ENCODE measurements at places on chromosomes 4 and X.

DNA sequence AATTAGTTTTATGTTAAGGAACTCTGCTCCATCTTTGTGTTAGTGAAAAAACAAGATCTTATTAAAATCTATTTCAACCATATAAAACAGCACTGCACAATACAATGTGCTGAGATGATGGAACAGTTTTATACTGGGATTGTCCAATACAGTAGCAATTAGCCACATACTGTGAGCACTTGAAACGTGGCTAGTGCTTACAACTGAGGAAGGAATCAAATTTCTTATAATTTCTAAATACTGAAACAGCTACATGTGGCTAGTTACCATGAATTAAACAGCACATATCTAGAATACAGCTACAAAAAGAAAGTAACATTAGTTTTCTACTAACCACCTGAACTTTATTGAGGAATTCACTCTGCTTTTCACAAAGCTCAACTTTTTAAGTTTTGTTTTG, 14.7 kb downstream of the NFXL1 start:
- DNase-seq = no peak

DNA sequence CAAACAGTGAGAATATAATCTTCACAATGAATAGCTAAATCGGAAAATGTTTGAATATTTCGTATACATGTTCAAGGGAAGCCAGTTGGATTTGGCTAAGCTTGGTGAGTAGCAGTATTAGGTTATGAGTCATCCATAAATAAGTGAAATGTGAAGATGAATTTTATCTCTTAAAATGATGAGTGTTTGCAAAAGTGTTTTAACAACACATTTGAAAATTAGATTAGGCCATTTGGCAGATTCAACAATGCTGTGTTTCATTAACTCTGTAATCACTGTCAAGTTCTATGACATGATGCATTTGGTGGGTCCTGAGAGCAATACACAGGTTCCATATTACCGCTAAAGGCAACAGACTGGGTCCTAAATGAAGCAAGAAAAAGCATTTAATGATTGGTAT, 301.9 kb upstream of the PRPS2 start:
- no peak for DNase-seq

- no peak for DNase-seq
Observed at GRCh38 chr4:141899103-141899502, 262.7 kb downstream of the IL15 start.

GRCh38 chrX:111447298-111447697, 35.3 kb upstream of the DCX start:
- DNase-seq = peak; percentile 30

DNA sequence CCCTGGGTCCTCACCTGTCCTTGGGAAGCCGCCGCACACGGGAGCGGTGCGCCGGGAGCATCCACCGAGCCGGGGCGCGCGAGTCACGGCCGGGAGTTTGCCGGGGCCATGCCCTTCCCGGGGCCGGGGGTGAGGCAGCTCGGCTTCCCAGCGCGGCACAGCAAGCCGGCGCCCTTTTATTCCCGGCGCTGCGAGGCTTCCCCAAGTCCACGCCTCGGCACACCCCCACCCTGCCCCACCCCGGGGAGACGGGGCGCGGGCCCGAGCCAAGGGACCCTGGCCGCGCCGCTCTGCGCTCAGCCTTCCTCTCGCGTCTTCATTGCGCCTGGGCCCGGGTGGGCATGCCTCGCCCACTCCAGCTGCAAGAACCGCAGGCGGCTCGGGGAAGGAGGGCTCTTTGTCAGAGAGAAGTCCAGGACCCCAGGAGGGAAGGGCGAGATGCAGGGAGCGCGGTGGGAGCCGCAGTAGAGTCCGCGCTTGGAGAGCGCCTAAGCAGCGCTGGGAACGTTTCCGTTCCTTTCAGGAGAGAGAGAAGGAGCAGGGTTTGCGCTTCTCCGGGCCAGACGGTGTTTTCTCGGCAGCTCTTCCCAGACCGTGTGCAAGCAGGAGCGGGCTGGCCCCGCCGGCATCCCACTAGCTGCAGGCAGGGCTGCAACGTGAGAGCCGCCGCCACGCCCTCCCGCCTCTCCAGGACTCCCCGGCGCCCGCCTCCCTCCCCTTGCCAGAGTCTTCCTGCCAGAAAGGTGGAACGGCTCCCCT, at the start of gene MXRA5:
MXRA5 (minus strand) TSS at position 152 of the 759 bp plus-strand sequence. CDS start 2,819 bp downstream, outside the sequence.
- peak; percentile 39 for DNase-seq

DNA sequence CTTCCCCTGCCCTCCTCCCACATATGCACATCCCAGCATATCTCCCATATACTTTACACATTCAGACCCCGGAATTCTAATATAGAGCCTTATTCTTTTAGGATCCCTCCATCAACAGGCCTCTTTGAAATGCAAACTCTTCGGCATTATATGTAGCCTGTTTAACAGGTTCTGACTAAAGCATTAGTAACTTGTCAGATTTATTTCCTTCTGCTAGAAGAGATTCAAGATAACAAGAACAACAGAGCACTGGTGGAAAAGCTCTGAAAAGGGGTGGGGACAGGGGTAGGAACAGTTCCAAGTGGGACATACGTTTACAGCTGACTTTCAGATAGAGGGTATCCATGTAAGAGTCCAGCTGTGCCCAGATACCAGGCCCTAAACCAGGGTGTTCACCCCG, 31.7 kb upstream of the PRPS1 start:
- no peak for DNase-seq

DNA sequence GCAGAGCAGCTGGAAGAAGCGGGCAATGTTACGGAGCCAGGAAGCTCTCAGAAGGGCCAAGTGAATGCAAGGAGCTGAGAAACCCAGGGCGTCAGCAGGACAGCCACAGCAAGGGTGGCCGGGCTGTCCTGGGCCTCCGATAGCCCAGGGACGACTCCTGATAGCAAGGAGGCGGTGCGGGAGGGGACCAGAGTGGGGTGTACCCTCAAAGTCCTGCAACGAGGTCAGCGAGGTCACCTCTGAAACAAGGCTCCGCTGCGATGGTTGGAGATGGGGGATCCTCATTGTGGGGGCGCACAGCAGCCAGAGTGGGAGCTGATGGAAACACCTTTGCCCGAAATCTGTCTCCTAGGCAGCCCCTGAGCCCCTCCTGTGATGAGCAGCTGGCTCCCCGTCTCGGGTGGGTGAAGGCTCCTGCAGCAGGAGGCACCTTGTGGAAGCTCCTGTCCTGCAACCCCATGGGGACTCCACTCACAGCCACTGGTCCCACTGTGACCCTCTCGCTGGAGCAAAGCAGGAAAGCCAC, 4.3 kb upstream of the CCNQ start:
- no peak for DNase-seq
